Astrocyte of the cerebellum (primary cell): ENCODE measurements at places on chromosomes 11 and 22.

GRCh38 chr11:120035756-120036155, 102.2 kb downstream of the TRIM29 start:
- DNase-seq: no peak

DNA sequence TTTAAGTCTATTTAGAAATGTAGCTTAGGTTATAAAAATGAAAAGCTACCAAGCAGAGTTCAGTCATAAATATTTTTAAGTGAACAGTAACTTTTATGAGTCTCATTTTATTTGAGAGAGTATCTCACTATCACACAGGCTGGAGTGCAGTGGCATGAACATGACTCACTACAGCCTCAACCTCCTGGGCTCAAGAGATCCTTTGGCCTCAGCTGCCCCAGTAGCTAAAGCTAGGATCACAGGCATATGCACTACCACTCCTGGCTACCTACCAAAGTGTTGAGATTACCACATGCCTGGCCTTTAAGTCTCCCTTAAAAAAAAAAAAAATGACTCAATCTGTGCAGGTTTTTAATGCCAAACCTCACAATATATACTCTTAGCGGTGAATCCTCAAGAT, 34.7 kb upstream of the CLNS1A start:
- peak; percentile 78 for DNase-seq

- DNase-seq: peak; percentile 85
These were observed 3.1 kb upstream of the PYGM start for GRCh38 chr11:64762674-64763525.

- no peak for DNase-seq
These were observed 29.8 kb downstream of the ABTB2 start for GRCh38 chr11:34327804-34328631.

GRCh38 chr22:28521451-28521850, 158.2 kb downstream of the TTC28 start:
- DNase-seq: no peak

DNA sequence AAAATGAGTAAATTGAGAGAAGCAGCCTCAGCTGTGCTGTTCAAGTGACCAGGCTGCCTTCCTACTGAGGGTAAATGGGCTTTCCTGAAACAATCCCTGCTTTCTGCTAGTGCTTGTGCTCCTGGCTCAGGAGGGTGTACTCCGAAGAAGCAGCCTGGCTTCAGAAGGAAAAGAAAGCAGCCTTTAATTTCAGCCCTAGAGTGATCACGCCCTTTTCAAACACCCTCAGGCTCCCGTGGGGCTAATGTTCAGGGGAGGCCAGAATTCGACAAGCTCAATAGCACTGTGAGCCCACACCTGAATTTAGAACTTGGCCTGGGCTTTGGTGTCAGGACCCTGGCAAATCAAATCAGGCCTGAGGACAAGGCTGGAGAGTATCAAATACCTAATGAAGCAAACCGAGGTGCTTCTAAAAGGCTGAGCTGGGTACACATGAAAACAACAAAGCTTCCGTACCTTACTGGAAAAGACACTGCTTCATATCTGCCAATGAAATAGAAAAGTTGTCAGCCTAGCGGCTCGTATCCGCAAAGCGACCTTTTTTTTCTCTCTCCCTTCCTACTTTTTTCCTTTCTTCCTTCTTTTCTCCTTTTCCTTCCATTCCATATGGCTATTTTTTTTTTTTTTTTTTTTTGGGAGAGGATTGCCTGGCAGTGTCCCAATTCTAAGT, 387.8 kb downstream of the SOX6 start:
- DNase-seq: no peak

GRCh38 chr11:114479331-114479730, 40.1 kb downstream of the REXO2 start:
- DNase-seq: no peak

- DNase-seq: no peak
These were observed 379.8 kb downstream of the SOX6 start for GRCh38 chr11:15976433-15977045.

GRCh38 chr22:47335460-47335859, 573.0 kb downstream of the TBC1D22A start:
- DNase-seq: no peak

- DNase-seq: no peak
These were observed 81.4 kb upstream of the CD82 start for GRCh38 chr11:44483919-44484610.

DNA sequence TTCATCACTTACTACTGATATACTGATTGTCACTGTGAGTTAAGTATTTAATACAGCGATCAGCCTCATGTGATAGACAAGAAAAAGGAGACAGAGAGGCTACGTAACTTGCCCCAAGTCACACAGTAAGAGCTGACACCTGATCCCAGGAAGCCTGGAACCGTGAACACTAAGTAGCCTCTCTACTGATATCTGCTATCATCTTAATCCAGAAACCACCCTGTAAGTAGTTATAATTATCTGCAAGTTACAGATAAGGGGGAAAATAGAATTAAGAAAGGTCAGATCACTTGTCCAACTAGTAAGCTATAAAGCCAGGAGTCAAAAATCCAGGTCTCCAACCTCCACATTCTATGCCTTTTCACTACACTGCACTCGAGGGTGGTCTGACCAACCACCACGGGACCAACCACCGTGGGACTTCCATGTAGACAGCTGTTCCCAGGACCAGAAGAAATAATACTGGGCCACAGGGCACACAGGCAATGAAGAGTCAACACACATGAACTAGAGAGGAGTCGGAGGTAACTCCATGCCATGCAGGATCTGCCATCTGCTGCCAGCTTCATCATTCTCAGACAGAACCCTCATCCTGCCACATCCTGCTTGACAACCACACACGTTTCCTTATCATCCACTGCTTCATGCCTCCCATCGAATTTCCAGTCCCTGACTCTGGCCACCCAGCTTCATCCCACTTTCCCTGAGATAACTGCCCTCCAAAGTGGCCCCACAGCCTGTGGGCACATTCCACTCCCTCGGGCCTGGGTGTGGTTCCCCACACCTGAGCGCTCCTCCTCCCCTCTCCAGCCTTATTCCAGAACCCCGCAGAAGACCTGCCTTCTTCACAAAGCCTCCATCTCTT, 58.6 kb downstream of the MICAL3 start:
- DNase-seq: no peak

- no peak for DNase-seq
These were observed 57.4 kb downstream of the CHST1 start for GRCh38 chr11:45607995-45608394.

- DNase-seq: no peak
These were observed 2.0 kb downstream of the GGA1 start for GRCh38 chr22:37610480-37611129.

DNA sequence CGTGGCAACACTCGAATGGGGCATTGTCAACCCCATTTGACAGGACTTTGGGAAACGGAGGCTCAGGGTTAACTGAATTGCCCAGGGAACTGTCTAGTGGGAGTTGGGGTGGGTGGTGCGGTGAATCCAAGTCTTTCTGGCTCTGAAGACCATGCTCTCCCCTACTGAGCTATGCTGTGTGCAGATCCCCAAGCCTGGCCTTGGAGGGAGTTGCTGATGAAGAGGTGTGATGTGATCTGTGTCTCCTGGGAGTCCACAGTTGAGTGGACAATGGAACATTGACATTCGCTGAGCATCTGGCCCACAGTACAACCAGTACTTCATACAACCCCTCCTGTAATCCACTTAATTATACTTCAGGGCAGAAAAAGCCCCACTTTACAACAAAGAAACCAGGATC, 172.2 kb downstream of the ST3GAL4 start:
- DNase-seq: no peak

- no peak for DNase-seq
These were observed 234.3 kb upstream of the NARS2 start for GRCh38 chr11:78808923-78809322.

GRCh38 chr11:30610628-30611027, 24.5 kb upstream of the MPPED2 start:
- DNase-seq: no peak

- DNase-seq: no peak
These were observed 80.2 kb downstream of the PRR5L start for GRCh38 chr11:36376009-36376887.

DNA sequence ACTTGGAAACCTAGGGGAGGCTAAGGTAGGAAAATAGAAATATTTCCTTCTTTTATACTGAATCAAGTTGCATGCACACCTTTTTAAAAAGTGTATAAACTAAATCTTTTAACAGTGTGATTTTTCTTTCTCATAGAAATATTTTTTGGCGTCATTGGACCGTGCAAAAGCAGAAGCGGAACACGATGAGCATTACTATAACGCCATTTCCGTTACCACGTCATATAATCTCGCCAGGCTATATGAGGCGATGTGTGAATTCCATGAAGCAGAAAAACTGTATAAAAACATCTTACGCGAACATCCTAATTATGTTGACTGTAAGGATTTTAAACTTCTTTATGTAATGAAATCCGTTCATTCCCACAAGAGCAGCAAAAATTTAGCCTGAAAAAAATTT, 13.4 kb downstream of the CTR9 start:
- DNase-seq: no peak

- DNase-seq: no peak
These were observed at the start of gene TIRAP for GRCh38 chr11:126282736-126283591. Gene TIRAP, plus strand, starts transcription at chr11:126283093. Its CDS starts 7,802 bp downstream, at chr11:126290895.

DNA sequence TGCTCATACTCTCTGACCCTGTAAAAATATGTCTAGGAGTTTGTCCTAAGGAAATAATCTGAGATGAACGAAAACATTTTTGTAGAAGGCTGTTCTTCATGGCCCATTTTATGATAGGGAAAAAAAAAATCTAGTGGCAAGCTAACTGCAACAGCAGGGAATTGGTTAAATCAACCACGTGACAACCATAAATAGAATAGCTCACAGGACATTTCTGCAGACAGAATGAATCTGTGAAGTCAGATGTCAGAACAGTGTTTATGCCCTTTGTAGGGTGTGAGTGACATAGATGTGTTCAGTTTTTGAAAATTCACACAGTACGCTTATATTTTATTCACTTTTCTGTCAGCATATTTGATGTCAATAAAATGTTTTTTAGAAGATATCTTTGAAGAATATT, 16.1 kb downstream of the ARHGAP1 start:
- DNase-seq: no peak

DNA sequence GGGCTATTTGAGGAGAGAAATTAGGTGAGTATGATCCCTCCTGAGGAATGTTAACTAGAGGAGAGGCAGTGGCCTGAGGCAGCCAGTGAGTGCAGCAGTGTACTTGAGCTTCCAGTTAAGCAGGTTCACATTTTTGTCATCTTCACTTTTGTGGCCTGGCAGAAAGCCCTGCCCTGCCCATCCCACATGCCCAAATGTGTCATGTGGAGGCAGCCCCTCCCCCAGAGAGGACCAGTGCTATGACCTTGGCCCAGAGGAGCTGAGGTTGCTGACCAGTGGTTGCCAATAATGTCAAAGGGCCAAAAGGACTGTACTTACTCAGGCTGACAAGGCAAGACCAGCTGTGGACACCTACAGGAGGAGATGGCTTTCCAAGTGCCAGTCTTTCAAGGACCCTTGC, 17.6 kb upstream of the GRK2 start:
- no peak for DNase-seq

GRCh38 chr11:61171907-61172306, 10.7 kb upstream of the VPS37C start:
- no peak for DNase-seq

- DNase-seq: peak; percentile 51
These were observed 51.1 kb upstream of the EED start for GRCh38 chr11:86193297-86194095.

- peak; percentile 12 for DNase-seq
These were observed 1.1 kb downstream of the DHCR7 start for GRCh38 chr11:71446942-71447688.

GRCh38 chr11:122107566-122107965, 8.4 kb downstream of the BLID start:
- no peak for DNase-seq

- DNase-seq: no peak
These were observed 83.1 kb upstream of the GDPD4 start for GRCh38 chr11:77384571-77384970.

DNA sequence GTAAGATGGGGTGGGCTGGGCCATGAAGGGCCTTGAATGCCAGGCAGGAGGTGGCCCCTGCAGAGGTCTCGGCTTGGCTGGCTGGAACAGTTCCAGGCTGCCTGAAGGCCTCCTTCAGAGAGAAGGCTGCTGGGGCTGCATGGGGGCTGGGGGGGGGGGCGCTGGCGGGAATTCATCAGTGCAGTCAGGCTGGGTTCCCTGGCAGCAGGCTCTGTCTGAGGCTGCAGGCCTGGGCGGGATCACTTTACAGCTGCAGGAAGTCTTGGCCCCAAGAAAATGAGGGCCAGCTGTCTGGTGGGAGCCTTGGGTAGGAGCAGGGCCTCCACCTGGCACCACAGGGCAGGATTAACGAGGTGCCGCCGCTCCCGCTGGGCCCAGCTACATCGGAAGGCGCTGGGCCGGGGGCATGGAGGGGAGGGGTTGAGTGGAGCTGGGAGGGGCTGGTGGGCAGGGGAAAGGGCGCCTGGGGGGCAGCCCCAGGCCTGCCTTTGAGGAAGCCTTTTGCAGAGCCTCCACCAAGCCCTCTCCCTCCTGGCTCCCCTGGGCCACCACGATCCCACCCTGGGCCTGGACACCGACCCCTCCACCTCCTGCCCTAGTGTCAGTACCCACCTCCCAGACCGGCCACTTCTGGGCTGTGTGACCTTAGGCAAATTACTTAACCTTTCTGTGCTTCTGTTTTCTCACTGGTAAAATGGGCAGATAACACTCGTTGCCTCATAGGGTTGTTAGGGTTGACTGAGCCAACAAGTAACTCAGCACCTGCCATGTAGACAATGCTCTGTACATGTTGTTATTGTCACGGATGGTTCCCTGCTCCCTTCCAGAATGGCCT, 31.0 kb upstream of the HMOX1 start:
- DNase-seq: no peak

DNA sequence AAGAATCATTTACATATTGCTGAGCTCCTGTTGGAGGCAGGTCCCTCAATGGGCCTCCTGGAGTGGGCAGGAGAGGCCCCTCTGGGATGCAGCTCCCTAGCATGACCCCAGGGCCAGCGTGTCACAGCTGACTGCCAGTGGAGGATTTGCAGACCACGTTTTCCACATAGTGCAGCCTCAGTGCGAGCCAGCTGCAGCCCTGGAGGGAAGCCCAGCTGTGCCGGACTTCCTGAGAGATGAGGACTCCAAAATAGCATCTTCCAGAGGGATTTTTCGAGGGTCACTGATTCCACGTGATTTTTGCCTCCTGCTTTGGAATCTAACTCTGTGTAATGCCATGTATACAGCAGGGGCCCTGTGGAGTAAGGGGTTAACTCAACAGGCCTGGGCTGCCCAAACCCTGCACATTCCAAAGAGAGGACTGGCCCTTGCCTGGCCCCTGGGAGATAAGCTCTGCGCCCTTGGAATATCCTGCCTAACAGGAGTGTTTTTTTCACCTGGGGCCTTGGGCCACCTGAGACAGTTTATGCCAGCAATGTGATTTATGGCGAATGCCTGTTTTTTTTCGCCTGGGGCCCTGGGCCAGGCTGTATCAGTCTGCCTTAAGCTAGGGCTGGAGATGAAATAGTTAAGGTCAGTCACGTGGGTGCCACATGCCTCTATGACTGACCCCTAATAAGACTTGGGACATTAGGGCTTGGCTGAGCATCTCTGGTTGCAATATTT, 47.4 kb downstream of the RPS6KA4 start:
- DNase-seq: no peak
